Mesenteric fat pad (tissue), 1 donor: ENCODE measurements at places on chromosomes 7 and 10. TPM values are rescaled to one million over a fixed set of nuclear protein-coding genes. Genes with fewer than 3 reads are reported as not detected.

GPR37 gene
- total RNA-seq, result not detected

GPER1 gene
- total RNA-seq, result 8.1 TPM

MMRN2 gene
- total RNA-seq, result 78.4 TPM

SFTPA1 gene
- not detected for total RNA-seq

RTKN2 gene
- total RNA-seq, result 0.06 TPM

CCDC7 gene
- total RNA-seq, result 20.8 TPM

TMEM72 gene
- not detected for total RNA-seq

SPDYE11 gene
- total RNA-seq, result not detected

CPA5 gene
- not detected for total RNA-seq

APBB1IP gene
- 37.2 TPM for total RNA-seq

PUS7 gene
- 16.9 TPM for total RNA-seq

COL1A2 gene
- total RNA-seq, result 401 TPM

GRCh38 chr10:126131341-126131740, 235.0 kb downstream of the FANK1 start:
- DNase-seq, result no peak

- DNase-seq, result no peak
These were observed 571 bp upstream of the PRKAR2B start for GRCh38 chr7:107043921-107044346.

DNA sequence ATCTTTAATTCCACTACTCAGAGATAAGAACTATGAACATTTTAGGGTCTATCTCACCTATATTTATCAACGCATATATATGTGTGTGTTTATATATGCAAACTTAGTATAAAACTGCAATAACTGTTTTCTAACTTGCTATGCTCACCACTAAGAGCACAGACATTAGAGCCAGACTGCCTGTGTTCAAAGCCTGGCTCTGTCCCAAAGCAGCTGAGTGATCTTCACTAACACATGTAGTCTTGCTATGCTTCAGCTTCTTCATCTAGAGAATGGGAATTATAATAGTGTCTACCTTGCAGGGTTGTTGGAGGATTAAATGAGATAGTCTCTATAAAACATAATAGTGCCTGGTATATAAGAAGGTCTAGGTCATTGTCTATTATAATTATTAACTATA, 165.5 kb downstream of the MAGI2 start:
- no peak for DNase-seq

DNA sequence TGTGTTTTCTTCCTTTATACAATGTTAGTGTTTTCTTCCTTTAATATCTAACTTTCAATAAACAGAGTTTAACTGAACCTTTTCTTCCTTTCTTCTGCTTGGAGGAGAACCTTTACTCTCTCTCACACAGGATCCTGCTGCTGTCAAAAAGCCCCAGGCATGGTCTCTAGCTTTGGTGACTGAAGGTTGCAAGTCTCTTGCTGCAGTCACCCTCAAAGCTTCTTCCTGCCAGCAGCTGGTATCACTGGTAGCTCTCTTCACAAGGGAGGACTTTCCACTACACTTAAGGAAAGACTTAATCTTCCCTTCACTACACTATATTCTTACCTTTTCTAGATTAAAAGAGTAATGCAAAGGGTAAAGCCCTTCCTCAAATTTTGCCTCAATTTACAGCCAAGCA, 153.4 kb downstream of the SGMS1 start:
- DNase-seq, result no peak

GRCh38 chr10:77638321-77639101, 903 bp upstream of the KCNMA1 start:
- no peak for DNase-seq

- no peak for DNase-seq
These were observed 189.5 kb downstream of the JAZF1 start for GRCh38 chr7:27991006-27991528.

DNA sequence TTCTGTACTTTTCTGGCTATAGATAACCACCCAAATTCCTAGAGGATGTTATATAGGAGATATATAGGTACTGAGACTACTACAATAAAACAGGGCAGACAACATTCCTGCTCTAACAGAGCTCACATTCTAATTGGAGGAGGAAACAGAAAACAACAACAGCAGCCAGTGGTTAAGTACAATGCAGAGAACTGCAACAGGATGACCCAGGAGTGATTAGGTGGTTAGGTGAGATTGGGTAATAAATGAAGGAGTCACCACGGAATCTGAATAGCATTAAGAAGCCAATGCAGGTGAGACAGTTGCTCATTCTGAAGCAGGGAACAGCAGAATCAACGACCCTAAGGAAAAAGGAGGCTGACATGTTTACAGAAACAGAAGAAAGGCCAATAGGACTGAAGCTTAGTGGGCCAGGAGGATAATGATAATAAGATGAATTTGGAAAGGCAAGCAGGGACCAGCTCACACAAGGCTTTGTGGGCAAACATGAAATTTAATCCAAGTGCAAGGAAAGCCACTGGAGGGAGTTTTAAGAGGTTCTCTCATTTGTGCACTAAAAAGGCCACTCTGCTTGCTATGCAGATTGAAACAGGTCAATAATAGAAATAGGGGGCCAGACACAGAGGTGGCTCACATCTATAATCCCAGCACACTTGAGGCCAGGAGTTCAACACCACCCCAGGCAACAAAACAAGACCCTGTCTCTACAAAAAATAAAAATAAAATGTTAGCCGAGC, 16.9 kb upstream of the REEP3 start:
- no peak for DNase-seq

GRCh38 chr7:156892821-156893706, at the start of gene LMBR1:
LMBR1 (minus strand) TSS chr7:156893183; CDS start chr7:156892993, 190 bp downstream.
- peak; percentile 98 for DNase-seq

GRCh38 chr7:18450019-18450418, 45.5 kb upstream of the HDAC9 start:
- DNase-seq, result no peak

GRCh38 chr10:74292871-74293427, 141.9 kb downstream of the ADK start:
- no peak for DNase-seq

- no peak for DNase-seq
These were observed 207.2 kb upstream of the GPR26 start for GRCh38 chr10:123458933-123459332.

GRCh38 chr7:65840446-65840845, 32.4 kb upstream of the VKORC1L1 start:
- no peak for DNase-seq

DNA sequence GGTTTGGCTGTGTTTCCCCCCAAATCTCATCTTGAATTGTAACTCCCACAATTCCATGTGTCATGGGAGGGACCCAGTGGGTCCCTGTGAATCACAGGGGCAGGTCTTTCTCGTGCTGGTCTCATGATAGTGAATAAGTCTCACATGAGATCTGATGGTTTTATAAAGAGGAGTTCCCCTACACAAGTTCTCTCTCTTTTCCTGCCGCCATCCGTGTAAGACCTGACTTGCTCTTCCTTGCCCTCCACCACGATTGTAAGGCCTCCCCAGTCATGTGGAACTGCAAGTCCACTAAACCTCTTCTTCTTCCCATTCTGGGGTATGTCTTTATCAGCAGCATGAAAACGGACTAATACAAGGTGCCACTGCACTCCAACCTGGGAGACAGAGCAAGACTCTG, 329.2 kb downstream of the TNS3 start:
- DNase-seq, result no peak

DNA sequence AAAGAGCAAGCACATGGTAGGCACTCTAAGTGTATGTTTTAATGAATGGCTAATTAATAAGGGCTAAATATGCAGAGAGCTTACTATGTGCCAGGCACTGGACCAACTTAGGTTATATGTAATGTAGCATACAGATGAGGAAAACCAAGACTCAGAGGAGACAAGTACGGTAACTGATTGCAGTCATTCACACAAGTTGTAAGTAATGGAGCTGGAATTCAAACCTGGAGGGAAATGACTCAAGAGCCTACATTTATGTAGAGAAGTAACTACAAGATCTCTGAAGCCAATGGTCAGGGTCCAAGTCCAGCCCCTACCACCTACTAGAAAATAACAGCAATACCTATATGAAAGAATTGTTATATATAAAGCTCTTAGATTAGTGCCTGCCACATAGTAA, 97.3 kb upstream of the KCNIP2 start:
- DNase-seq, result no peak

DNA sequence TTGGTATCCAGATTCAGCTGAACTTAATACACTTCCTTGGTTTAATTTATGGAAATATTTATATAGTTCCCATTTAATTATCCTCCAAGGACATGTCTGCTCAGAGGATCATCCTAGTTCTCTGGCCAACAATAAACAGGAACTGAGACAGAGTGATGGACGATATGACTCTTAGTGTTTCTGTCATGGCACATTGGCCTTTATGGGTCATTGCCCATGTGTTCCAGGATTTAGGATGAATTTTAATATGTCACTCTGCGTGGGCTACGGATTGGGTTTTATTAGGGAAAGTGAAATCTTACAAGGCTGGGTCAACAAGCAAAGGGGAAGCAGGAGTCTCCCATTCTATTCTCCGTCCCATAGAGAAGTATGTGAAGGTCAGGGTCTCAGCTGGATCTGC, 18.8 kb upstream of the TNPO3 start:
- DNase-seq, result no peak

DNA sequence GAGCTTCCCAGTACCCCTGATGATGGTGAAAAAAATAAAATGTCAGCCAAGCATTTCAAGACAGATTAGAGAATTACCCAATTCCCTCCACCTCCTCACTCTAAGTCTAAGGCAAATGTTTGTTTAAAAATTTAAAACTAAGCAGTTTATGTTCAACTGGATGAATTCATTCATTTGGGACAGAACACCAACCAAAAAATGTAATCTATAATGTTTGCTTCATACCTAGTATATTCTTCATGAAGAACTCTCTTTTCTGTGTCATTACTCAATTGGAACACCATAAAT, 325.7 kb upstream of the BMPER start:
- DNase-seq, result no peak

GRCh38 chr10:19541299-19541698, 274.9 kb upstream of the PLXDC2 start:
- DNase-seq, result no peak

DNA sequence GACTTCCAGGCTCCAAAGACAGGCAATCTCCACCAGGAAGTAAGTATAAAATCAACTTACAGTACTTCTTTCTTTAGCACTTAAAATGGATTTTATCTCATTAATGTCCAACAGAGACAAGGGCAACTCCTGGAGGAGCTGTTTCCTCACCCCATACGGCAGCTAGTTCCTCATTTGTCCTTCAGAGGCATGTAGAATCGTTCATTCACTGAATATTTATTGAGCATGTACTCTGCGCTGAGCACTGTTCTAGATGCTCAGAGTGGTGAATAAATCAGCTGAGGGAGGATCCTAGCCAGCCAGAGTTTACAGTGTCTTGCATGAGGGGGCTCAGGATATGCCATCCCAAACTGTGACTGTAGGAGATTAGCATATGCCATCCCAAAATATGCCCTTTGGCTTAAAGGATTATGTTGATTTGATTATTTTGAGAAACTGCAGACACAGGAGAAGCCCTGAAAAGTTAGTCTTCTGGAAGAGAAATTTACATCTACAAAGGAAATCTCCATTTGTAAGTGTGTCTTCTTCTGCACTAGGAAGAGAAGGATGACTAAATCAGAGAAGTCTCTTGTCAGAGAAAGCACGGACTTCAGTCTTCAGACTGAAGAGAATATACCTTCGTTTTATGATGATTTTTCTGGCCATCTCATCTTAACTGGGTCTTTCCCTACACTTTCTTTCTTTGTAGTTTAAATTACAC, 66.9 kb downstream of the BAMBI start:
- DNase-seq, result no peak

DNA sequence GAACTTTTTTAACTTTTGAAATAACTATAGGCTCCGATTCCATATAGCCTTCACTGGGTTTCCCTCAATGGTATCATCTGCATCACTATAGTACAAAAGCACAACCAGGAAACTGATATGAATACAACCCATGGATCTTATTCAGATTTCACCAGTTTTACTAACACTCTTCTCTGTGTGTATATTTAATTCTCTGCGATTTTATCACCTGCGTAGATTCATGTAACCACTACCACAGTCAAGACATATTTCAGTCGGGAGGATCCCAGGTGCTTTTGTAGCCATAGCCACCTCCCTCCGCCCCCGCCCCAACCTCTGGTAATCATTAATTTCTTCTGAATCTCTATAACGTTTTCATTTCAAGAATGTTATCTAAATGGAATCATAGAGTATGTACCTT, 82.8 kb upstream of the C7orf33 start:
- DNase-seq, result no peak

- no peak for DNase-seq
These were observed 138.3 kb downstream of the CCDC71L start for GRCh38 chr7:106522696-106523095.

GRCh38 chr7:123727071-123727837, 21.5 kb downstream of the WASL start:
- DNase-seq, result no peak

- DNase-seq, result no peak
These were observed 85.3 kb downstream of the HECTD2 start for GRCh38 chr10:91495402-91495801.

DNA sequence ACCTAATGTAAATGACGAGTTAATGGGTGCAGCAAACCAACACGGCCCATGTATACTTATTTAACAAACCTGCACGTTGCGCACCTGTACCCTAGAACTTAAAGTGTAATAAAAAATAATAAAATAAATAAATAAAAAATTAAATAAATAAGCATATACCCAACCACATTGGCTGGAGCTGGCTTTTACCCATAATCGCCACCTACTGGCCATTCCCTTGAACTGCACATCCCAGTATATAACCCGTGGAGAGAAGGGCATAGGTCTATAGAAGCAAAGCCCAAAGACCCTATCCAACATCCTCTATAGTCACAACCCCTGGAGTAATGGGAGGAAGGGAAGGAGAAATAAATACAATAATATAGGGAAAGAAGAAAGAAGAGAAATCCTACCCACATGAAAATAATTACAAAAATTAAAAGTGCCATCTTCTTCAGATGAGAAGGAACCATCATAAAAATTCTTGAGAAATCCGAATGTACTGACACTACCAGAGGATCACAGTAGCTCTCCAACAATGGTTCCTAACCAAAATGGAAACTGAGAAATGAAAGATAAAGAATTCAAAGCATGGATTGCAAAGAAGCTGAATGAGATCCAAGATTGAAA, 65.6 kb downstream of the TWIST1 start:
- DNase-seq, result no peak

GRCh38 chr10:132555648-132556575, 18.3 kb downstream of the INPP5A start:
- no peak for DNase-seq

DNA sequence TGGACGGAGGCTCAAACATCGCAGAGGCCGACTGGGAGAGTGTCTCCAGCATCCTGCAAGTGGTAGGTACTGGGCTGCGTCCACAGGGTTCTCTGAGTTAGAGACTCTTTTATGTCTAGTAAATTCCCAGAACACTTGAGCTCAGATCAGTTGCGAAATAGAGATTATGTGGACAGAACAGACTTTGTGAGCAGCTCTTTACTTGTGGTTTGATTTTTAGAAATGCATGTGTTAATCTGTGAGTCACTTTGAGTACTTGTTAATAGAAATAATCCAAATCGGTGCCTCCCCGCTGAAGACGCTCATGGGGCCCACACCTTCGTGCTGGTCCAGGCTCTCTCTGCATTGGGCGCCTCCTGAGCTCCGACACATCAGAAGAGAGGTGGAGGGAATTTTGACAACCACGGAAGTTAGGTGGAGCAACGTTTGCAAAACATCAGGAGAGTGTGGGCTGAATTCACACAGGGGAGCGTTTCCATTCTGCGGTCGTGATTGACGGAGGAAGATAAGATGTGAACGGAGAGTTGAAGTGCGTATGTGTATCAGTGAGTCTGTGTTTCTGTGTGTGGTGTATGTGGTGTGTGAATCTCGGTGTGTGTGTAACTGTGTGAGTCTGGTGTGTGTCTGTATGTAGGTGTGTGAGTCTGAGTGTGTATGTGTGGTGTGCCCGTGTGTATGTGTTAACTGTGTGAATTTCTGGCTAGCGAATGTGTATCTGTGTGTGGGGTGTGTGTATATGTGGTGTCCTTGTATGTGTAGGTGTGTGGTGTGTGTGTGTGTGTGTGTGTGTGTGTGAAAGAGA, 32.1 kb downstream of the PFKP start:
- DNase-seq, result no peak
